ENCODE measurements at places on chromosomes 1 and 21.

GRCh38 chr1:156062189-156062588, 1.2 kb downstream of the RAB25 start:
- DNase-seq, result no peak

- DNase-seq, result no peak
Observed at GRCh38 chr1:83015163-83015562, 983.8 kb downstream of the TTLL7 start.

- no peak for DNase-seq
Observed at GRCh38 chr21:36611379-36611778, 87.5 kb upstream of the SIM2 start.

DNA sequence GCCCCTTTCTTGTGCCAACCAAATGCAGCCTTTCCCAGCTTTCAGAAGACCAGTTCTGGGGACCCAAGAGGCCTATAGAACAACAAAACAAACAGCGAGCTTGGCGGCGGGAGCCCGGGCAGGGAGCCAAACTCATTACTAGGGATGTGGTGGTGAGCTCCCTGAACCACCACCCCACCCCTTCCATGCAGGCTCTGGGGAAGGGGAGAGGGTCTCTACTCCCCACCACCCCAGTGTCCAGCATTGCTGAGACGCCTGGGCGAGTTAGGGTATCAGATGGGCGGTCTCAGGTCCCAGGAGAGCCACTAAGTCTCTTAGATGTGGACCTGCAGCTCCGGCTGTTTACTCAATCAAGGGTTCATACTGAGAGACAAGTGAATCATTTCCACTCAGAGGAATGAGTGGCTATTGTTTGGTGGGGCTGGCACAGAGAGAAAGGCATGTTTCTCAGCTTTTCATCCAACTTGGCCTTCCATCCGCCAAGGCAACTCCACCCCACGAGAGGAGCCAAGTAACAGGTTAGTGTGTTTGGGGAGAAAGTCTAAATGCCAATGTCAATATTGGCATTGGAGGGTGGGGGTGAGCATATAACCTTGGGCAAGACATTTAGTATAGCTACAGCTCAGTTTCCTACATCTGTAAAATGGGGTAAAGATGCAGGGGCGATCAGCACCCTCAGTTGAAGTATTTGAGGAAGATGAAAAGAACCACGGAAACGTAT, 40.9 kb downstream of the PLXNA2 start:
- DNase-seq, result no peak

GRCh38 chr1:245240648-245241165, 85.9 kb downstream of the KIF26B start:
- no peak for DNase-seq

DNA sequence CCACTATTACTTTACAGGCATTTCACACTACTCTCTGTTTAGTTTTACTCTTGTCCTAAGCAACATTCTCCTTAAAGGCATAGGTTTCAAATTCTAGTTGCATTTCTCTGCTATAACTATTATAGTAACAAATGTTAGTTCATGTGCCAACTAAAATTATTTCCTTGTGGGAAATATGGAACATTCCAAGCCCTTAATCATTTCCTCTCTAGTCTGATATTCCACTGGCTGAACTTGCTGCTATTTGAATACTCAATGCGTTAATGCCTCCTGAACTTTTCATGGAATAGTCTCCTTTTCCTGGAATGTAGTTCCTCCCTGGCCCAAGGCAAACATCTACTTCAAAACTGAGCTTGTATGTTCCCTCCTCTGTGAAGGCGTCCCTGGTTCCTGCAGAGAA, 19.3 kb upstream of the TBX19 start:
- DNase-seq, result no peak

DNA sequence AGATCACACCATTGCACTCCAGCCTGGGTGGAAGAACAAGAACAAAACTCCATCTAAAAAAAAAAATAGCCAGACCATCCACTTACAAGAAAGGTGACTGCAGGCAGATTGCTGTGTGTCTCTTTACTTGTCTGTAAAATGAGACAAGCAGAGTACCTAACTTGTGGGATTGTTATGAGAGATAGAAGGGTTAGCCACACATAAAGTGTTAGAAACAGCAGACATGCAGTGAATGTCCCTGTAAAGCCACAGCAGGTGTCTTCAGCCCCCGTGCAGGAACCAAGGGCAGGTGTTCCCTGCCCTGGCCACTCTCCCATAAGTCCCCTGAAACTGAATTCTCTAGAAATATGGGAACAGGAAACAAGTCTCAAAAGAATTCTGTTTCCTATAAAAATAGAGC, 40.8 kb upstream of the EFHD2 start:
- DNase-seq, result no peak

GRCh38 chr21:41536076-41536826, 28.3 kb upstream of the TMPRSS2 start:
- DNase-seq, result no peak

DNA sequence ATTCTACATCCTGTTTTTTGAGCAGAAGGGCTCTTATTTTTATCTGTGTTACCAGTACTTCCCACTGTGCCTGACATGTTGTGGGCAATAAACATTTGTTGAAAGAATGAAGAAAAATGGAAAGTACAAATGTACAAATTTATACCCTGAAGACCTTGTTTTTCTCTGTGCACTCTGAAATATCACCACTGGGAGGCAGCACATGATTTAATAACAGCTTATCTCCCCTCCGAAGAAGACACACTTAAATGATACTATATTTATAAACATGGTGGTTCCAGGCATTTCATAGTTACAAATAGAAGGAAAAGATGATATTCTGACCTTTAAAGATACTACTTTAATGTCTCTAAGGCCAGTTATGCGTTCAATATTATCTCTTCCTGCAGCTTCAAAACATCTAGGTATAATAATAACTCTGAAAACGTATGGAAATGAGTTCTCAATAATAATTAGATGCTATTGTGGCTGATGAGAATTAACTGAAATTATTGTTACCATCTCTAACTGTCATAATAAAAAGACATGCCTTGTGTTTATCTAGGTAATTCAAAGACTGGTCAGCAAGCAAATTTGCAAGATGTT, 12.8 kb downstream of the DYNLT5 start:
- DNase-seq, result peak; percentile 19

DNA sequence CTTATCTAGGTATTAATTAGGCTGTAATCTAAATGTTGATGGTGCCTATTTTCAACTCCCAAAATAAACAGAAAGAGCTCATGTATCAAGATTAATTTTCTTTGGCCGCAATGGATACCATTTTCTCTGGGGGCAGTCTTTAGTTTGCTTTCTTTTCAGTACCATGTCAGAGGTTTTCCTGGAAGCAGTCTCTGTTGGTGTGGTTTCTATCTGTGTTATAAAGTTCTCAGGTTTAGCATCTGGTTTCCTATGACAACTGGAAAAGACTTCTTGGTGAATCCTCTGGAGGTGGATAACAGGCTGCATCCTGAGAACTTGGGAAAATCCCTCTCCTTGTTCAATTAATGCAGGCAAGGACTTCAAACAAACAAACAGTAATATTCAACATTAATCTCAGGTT, 38.7 kb upstream of the BATF3 start:
- no peak for DNase-seq

- DNase-seq, result no peak
Observed at GRCh38 chr1:28155628-28156027, 20.9 kb downstream of the PTAFR start.

DNA sequence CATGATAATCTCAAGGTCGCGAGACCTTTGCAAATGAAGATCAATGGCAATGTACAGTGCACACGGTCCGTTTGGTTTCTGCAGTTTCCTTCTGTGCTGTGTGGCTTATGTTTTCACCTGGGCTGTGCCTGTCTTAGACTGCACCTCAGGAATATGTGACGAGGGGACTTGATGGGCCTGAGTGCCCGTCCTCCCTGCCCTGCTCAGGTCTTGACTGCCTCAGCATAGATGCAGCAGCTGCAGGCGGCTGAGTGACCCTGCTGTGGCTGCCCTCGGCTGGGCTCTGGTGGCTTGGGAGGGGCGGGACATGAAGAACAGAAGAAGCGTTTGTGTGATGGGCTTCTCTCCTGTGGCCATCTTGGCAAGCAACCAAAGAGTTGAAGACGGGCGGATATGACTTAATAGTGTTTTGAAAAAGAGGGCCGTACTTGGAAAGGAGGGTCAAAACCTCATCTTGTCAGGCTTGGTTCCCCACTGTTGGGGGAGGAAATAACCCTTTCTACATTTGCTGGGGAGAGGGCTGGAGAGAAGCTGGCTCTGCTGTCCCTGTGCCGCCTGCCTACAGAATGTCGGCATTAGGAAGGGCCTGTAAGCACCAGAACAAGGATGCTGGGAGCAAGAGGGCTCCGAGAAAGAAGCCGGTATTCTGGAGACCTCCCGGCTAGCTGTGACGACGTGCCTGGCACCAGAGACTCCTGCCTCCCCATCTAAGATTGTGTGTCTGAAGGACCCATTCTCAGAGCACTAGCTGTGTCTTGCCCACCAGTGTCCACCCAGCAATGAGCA, 7.1 kb downstream of the MYBPHL start:
- no peak for DNase-seq

GRCh38 chr1:77120950-77121349, 98.3 kb downstream of the PIGK start:
- DNase-seq, result no peak

- DNase-seq, result no peak
Observed at GRCh38 chr1:63327417-63328054, 5.2 kb downstream of the FOXD3 start.

GRCh38 chr1:210087058-210087457, 145.5 kb upstream of the SERTAD4 start:
- DNase-seq, result no peak

- peak; percentile 47 for DNase-seq
Observed at GRCh38 chr1:156608981-156609380, 7.7 kb upstream of the GPATCH4 start.

DNA sequence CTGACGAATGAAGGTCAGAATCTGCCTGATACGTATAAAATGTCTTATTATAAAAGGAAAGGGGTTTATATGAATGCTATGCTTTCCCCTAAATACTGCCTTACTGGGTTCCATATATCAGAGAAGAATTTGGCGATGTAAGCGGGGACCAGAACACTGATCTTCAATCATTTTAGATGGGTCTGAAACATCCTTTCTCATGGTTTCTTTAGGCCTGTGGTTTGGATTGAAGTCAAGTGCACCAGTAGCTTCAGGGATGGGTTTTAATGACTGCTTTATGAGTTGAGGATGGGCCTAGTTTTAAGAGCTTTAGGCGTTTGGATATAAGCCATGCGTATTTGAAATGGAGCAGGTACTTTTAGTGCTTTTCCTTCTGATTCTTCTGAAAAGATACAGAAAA, 6.9 kb downstream of the FMN2 start:
- DNase-seq, result no peak

DNA sequence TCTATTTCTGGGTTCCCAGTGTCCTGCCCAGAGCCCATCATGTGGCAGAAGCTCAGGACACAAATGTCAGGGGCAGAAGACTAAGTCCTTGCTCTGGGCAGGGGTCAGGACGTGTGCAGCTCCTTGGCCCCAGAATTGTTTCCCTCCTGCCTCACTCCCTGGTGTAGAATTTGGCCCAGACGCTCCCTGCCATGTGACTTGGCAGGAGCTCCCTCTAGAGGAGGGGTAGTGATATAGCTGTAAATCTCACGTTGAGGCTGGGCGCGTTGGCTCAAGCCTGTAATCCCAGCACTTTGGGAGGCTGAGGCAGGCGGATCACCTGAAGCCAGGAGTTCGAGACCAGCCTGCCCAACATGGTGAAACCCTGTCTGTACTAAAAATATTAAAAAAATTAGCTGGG, 91.2 kb downstream of the UBIAD1 start:
- DNase-seq, result no peak

- no peak for DNase-seq
Observed at GRCh38 chr1:114522264-114522575, 11.2 kb upstream of the TRIM33 start.

- no peak for DNase-seq
Observed at GRCh38 chr21:30962013-30962412, 76.3 kb downstream of the KRTAP19-8 start.

GRCh38 chr1:219385787-219386427, 212.2 kb downstream of the LYPLAL1 start:
- DNase-seq, result no peak

- DNase-seq, result no peak
Observed at GRCh38 chr1:78036450-78036849, 9.3 kb upstream of the GIPC2 start.

DNA sequence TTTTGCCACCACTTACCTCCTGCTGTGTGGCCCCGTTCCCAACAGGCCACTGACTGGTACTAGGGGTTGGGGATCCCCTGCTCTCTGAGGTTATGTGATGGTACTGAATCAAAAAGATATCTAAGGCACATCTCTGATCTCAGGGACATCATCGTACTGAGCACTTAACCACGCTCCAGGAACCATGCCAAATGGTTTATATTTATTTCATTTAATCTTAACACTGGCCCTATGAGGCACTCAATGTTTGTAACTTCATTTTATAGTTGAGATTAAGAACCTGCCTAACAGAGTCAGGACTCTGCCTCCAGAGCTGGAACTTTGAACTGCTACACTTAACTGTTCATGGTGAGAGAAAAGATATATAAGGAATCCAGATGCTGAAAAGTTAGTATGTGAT, 98.0 kb upstream of the HP1BP3 start:
- DNase-seq, result no peak

DNA sequence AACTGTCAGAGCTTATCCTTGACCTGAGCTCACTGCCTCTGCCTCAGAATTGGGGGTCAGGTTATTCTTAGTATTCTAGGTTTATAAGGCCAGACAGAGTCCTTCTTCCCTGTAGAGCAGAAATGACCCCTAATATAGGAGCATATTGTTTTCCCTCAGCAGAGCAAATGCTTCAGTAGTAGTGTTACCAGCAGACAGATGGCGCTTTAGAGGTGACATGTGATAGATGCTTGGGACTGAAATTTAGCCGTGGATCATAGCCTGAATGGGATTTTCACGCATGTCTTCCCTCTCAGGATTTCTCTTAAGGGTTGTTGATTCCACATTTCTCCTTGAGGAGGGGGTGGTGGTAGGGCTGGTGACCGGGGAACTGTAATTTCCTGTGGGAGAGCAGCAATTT, 24.5 kb downstream of the ADARB1 start:
- DNase-seq, result no peak

DNA sequence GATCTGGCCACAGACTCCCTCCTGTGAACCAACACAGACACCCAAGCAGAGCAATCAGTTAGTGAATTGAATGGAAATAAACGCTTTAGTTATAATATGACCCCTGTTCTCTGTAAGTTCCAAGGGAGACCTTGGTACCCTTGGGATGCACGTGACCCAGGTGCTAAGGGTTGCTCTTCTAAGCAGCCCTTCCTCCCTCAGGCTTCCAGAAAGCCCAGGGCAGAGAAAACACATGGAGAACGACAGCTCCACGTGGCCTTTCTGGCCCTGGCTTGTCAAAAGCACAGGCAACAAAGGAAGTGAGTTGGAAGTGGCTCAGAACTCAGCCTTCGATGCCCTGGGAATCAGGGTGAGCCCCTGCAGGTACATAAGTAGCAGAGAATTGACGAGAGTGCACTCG, 57.4 kb downstream of the LACTBL1 start:
- no peak for DNase-seq

Data from T follicular helper cell (primary cell).